ENCODE measurements at places on chromosomes 2 and 18.

DNA sequence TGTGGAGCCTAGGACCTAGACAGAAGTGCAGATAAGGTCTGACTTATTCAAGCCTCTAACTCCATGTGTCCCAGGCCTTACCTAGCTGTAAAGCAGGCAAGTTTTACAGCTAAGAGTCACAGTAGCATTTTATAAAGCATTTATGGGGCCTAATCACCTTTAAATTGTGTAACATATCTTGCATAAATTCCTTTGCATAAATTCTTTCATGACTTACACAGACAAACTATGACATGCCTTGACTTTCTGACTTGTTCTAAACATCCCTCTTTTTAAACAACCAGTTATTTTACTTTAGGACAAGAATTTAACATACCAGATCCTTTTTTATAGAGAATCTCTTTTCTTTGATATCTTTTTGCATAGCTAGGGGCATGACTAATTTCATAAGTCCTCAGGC lies 1257.8 kb upstream of the NRXN1 start:
- no peak for DNase-seq

DNA sequence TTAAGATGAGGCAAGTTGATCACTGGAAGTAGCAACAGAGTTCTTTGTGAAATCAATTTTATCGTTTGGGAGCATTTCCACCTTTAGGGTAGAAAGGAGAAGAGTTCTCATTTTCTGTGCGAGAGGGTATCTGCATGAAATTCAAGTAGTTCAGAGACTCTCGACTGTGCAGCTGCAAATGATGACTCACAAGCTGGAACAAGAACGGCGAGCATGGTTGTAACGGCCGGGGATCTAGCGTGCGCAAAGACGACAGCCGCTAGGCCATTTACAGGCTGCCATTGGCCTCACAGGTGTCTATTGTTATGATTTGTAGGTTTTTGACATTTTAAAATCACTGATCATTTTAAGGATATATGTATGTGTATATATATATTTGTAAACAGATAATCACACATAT lies 5.2 kb downstream of the KLHL29 start:
- no peak for DNase-seq

DNA sequence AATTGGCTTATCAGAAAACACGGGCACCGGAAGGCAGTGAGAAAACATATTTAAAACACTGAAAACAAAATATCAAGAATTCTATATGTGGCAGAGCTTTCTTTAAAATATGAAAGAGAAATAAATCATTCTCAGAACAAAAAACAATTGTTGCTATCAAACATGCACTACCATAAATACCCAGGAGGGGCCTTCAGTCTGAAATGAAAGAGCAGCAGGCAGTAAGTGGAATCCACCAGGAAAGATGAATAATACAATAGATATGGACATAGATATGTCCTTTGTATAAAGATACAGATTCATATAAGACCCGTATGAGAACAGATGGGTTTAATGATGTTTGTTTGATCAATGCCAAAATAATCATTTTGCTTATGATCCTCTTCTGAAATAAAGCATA lies 142.0 kb downstream of the TMEM18 start:
- DNase-seq, result peak; percentile 23

DNA sequence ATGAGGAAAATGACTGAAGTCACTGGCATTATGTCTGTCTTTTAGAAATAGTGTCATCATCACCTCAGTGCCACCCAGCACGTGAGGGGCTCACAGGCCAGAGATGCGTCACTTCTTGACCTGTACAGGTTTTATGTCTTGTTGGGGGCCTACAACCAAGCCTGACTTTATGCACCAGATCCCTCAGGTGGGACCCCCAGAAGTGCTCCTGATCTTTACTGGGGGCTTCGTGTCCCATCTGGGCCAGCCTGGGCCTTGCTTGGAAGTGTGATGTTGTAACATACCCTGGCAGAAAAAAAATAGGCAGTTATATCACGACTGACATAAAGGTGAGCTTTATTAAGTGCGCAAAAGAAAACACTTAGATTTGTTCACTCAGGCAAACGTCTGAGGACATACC lies 21.5 kb upstream of the GNAL start:
- no peak for DNase-seq

GRCh38 chr2:168215813-168216212 lies 31.6 kb downstream of the STK39 start:
- DNase-seq, result no peak

GRCh38 chr2:152924722-152925121 lies 206.3 kb downstream of the ARL6IP6 start:
- DNase-seq, result no peak

GRCh38 chr2:25566694-25567093 lies 106.7 kb downstream of the DTNB start:
- no peak for DNase-seq

DNA sequence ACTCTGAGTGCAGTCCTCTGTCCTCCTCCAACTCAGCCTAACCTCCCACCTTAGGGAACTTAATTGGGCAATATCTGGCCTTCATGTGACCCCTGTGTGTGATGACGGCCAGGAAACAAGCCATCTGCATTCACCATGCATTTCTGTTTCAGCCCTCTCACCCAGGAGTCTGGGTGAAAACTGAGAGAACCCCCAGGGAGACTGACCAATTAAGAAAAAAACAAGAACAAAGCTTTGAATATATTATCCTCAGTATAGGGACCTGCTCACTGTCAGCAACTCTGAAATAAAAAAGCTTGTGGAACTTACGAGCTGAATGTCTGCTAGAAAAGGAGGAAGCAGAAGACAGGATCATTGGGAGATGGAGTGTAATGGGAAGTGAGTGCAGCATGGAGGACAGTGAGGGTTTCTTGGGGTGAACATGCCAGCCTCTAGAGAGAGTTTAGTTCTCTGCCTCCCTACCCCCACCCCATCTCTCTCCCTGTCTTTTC lies 9.5 kb downstream of the MAPRE2 start:
- no peak for DNase-seq

GRCh38 chr2:181407171-181407570 lies 50.0 kb upstream of the ITGA4 start:
- DNase-seq, result no peak

- DNase-seq, result no peak
These were observed 667.2 kb downstream of the DCDC2C start for GRCh38 chr2:4370422-4371090.

Data from SW480 (cell line).